ENCODE measurements at places on chromosomes 6 and 20. TPM values are rescaled to one million over a fixed set of nuclear protein-coding genes. Genes with fewer than 3 reads are reported as not detected.

DNA sequence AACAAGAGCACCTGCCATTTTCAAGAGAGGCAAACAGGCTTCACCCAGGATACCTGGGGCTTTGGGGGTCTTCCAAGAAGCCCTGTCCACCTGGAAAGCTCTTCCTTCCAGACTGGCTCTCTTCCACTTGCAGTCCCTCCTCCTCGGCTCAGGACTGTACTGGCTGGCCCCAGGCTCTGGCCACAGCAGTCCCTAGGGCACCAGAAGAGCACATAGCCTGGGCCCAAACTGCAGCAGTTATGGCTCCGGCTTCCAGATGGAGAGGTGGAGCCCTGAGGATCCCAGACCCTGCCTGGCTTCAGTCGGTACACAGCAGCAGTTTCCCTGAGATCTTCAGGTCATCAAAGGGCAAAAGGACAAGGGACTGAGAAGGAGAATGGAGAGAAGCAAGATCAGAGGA lies 1.6 kb upstream of the SLC35B2 start:
- H3K4me3 ChIP-seq, result peak overlapping the region; percentile 79
- peaks cover 90% of the 10 kb centered on the region for H3K4me1 ChIP-seq
- H3K27ac ChIP-seq, result peak overlapping the region; percentile 99
- DNase-seq, result no peak
- no peaks in the 10 kb centered on the region for H3K27me3 ChIP-seq

DNA sequence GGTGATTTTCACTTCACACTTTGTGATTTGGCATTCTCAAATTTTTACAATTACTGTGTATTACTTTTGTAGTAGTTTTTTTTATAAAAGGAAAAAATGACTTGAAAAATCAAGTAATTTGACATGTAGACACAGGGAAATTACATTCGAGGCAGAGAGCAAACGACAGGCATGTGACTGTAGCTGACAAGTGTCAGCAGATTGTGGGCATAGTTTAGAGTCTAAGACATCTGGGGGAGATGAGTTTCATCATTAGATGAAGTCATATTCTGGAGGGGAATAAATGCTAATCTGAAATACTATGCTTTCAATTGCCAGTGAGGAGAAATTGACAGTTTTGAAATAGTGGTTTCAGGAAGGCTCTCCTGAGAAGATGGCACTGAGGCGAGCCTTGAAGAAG lies 126.0 kb downstream of the MTHFD1L start:
- H3K4me3 ChIP-seq, result no peak overlapping the region
- no peaks in the 10 kb centered on the region for H3K4me1 ChIP-seq
- no peak for DNase-seq
- no peak overlapping the region for H3K27ac ChIP-seq

GRCh38 chr6:91705646-91706045 lies 1118.8 kb upstream of the MAP3K7 start:
- no peaks in the 10 kb centered on the region for H3K4me1 ChIP-seq
- no peaks in the 10 kb centered on the region for H3K36me3 ChIP-seq
- no peak overlapping the region for H3K27ac ChIP-seq
- no peak for DNase-seq
- H3K4me3 ChIP-seq, result no peak overlapping the region

- H3K27ac ChIP-seq, result no peak overlapping the region
- H3K27me3 ChIP-seq, result no peaks in the 10 kb centered on the region
- no peak overlapping the region for H3K4me3 ChIP-seq
Observed at GRCh38 chr6:127383988-127384387, 40.6 kb upstream of the ECHDC1 start.

The DDX43 gene
- not detected for polyA plus RNA-seq

Data from naive B cell (primary cell).